ENCODE measurements at places on chromosomes 3 and 15.

DNA sequence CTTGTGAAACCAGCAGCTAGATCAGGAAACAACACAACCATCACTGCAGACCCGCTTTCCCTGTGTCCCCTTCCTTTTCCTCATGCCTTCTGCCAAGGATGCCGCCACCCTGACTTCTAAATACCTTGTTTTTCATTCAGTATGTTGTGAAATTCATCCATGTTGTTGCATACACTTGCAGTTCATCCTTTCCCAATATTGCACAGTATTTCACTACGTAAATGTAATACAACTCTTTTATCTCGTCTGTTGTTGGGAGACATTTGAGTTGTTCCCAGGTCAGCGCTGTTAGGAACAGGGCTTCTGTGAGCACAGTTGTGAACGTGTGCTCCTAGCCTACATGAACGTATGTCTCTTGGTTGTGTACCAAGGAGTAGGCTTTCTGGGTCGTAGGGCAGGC is 24.2 kb downstream of the TLNRD1 start:
- DNase-seq, result peak; percentile 37

- no peak for DNase-seq
Observed at GRCh38 chr15:89686522-89686921, 4.0 kb downstream of the PEX11A start.

DNA sequence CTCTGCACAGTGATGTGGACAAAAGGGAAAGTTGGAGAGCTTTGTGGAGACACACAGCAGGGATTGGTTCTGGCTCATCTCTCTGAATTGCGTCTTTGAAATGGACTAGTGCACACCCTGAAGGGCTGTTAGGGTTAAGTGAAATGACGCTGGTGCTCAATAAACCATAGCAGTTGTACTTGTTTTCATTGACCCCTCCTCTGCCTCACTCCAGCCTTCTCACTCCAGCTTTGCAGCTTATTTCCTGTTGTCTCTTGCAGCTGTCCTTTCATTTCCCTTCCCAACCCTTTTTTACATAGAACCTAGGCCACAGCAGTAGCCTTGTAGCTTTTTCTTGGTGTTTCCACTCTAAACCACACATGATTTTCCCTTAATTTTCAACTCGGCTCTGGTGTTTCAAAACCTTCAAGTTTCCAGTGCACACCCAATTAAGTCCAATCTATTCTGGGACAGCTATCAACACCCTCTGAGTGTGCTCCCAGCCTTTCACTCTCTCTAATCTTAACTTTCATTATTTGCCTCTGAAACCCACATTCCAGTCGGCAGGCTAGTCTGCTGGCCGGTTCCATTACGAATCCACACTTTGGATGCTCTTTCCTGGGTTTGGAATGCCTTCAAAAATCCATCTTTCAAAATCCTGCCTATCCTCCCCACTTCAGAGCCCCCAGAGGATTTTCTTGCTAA is 6.4 kb downstream of the C3orf52 start:
- DNase-seq, result no peak

DNA sequence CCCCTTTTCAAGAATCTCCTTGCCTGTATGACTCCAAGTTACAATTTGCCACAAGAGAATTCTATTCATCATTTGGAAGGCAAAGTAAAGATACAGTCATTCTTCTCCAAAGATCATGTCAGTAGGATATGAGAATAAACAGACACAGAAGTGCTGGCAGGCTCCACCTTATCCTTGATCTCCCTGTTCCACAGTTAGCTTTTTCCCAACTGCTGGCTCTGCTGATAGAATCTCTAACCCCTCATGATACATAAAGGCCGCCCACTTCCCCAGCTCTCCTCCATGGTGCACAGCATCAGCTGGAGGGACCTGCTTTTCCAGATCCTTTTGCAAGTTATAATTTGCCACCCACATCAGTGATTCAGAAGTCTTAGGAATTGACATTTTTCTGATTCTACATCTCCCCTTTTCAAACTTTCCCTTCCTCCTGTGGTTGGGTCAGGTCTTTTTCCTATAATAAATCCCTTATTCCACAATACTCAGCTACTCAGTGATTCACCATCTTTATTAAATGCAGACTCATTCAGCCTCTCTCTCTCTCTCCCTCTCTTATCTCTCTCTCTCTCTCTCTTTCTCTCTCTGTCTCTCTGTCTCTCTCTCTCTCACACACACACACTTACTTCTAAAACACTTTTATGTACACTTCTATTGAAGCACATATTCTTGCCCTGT is 465.4 kb downstream of the GBE1 start:
- DNase-seq, result no peak

DNA sequence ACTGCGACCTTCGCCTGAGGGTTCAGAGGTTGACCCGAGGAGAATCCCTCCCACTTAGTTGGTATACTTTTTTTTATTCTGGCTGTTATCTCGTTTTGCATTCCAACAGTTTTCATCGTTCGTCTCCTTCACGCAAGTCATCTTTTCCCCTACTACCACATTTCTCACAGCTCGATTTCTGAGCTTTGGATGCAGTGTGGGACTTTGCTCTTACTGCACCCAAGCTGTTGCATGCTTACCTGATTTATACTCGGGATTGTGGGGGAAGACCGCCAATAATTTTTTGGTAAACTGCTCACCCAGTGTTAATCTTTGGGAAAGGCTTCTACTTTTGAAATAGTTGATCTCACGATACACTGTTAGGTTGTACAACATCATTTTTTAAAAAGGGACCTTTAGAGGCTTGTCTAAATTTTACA is 702 bp downstream of the TBC1D23 start:
- no peak for DNase-seq

- no peak for DNase-seq
Observed at GRCh38 chr3:159824333-159824732, 164.3 kb upstream of the IL12A start.

- DNase-seq, result no peak
Observed at GRCh38 chr3:147387291-147387884, 19.0 kb downstream of the ZIC4 start.

DNA sequence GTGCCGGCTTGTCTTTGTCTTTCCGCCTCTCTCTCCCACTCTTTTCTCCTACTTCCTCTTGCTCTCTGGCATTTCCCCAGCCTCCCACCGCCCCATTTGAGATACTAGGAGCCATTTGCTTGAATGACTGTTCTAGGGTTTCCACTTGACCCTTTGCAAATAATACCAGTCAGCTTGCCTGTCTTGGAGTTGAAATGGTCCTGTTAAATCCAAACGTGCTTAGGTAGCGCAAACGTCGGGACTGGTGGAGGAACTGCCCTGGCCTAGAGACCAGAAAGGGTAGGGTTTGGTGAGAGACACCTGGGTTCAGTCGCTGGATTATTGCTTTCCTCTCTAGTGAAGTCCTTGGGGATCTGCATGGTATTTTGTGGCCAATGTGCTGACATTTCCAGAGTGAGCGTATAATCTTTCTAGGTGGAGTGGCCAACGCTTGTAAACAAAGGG is 10.6 kb downstream of the ZIC1 start:
- DNase-seq, result no peak

DNA sequence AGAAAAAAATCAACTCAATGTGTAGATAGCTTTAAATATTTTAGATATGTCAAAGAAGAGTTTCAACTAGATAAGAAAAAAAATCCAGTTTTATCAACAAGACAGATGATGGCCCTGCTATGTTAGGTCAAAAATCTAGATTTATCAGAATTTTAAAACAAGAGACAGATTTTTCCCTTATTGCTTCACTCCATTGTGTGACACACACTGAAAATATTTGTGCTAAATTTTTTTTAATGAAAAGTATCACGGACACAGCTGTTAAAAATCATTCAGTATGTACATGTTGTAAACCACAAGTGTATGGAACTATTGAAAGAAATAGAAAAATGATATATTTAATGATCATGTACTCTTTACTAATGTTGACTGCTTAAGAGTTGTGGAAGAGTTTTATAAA is 43.6 kb downstream of the FOXB1 start:
- no peak for DNase-seq

DNA sequence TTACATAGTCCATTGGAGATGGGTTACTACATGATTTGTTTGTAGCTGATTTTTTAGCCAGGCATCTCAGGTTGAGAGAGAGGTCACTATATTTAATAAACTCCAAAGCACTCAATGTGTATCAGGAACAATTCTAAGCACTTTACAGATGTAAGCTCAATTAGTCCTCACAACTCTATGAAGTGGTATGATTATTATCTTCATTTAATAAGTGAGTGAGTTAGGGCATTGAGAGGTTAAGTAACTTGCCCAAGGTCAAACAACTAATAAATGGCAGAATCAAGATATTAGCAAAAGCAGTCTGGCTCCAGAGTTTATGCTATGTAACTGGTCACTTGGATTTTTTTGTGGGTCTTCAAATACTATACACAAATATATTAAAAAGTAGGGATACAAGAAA is 56.3 kb upstream of the ABI3BP start:
- DNase-seq, result no peak

DNA sequence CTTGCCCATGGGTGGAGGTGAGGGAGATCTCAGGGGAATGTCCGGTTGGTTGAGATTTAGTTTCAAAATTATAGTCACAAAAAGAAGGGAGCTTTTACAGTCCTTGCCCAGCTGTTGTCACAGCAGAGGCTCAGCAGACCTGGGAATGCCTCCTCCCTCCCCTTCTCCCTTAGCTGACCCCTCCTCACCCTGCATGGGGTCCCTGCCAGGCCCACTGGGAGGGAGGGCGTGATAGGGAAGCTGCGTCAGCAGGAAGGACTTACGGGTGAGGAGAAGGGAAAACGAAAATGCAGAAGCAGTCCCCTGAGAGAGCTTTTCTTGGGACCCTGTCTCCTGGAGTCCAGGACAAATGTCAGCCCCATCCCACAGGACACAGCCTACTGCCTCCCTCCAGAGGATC is 18.9 kb downstream of the SCN5A start:
- DNase-seq, result no peak
